GM12892 (cell line): ENCODE measurements at places on chromosomes 11 and 22.

DNA sequence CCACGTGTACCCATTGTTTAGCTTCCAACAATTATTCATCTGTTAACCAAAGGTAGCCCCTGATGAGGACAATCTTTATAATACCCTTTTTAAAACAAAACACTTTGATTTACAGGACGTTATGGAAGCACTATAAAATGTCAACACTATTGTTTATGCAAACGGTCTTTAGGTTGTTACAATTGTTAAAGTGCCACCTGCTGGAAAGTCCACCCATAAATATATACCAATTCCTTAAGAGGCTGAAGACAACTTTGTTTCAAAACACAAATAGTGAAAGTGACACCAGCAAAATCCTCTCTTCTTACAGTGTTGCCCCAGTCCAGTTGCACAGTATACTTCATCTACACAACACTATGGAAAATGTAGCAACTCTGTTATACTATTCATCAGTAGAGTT lies 68.9 kb upstream of the SLN start:
- DNase-seq: no peak

GRCh38 chr11:44229624-44230023 lies 80.3 kb downstream of the ALX4 start:
- DNase-seq: no peak

DNA sequence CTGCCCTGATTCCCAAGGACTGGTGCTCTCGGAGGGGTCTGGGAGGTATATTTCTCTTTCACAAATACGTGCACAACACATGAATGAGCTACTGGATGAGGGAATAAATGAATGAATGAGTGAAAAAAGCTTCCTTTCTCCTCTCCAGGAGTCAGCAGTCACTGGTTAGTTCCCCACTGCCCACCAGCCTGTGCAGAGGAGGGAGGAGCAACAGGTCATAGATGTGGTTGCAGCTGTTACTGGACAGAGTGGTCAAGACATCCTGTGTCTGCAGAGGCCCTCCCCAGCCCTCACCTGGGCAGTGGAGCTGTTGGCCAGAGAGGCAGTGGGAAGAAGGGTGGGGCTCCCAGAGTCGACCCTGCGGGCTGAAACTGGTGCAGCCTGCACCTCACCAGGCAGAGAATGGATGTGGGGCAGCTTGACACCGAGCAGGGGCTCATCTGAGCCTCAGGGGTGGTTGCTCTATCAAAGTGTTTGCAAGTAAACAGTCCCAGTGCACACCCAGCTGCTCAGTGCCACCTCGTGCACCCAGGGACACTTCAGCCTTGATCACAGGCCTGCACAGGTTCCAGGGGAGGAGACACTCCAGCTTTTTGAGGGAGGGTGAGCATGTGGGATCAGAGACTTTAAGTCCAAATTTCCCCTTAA lies 1.4 kb upstream of the VPREB1 start:
- DNase-seq: no peak

GRCh38 chr11:116532066-116532465 lies 240.7 kb downstream of the BUD13 start:
- DNase-seq: no peak

DNA sequence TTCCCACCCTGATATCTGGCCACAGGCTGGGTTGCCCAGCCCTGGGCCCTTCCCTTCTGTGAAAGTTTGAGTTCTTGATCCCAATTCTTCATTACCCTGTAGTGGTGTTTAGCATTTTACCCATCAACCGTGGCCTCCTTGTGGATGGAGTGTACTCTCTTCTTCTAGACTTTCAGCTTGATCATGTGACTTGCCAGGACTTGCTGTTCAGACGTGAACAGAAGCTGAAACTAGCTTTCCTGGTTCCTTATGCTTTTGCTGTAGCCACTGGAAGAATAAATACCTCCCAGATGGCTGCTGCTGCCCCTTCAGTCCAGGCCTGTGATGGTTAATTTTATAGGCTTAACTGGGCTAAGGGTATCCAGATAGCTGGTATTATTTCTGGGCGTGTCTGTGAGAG lies 32.7 kb upstream of the DAGLA start:
- no peak for DNase-seq

GRCh38 chr11:36253238-36253637 lies 36.0 kb downstream of the COMMD9 start:
- DNase-seq: no peak

DNA sequence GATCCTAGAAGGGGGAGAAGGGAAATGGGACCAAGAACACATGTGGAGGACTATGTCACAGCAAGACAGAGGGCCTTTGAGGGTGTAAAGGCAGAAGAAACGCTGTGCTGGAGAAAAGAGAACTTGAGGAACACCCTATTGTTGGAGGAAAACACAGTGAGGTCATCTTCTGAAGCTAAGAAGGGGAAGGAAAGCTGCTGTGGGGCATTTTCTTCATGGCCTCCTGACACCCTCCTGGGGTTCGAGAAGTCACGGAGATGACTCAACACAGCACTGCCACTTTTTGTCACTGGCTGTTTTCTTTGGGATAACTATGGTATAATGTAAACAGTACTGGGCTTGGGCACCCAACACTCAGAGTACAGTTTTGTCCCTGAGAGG lies 492.6 kb upstream of the CADM1 start:
- no peak for DNase-seq

GRCh38 chr11:126336671-126337101 lies 18.8 kb upstream of the ST3GAL4 start:
- DNase-seq: no peak

- DNase-seq: no peak
Observed at GRCh38 chr11:9269492-9270013, 4.4 kb upstream of the DENND5A start.

DNA sequence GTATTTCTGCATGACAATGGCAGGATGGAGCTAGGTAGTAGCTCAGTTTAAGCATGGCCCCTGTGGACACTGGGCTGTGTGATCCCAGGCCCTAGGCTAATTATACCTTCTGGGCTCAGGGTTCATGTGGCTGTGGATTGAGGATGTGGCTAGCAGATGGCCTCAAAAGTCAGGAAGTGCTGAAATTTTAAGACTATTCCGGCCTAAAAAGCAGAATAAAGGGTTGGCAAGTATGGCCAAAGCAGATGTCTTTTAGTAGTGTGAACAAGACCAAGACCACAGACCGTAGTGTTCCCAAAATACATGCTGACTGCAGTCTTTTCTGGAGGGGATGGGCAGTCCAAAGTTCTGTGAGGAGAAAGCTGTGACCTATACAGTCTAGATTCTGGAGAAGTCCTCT lies 115.7 kb upstream of the RAG2 start:
- DNase-seq: no peak

GRCh38 chr11:34270711-34271110 lies 87.1 kb downstream of the ABTB2 start:
- no peak for DNase-seq

DNA sequence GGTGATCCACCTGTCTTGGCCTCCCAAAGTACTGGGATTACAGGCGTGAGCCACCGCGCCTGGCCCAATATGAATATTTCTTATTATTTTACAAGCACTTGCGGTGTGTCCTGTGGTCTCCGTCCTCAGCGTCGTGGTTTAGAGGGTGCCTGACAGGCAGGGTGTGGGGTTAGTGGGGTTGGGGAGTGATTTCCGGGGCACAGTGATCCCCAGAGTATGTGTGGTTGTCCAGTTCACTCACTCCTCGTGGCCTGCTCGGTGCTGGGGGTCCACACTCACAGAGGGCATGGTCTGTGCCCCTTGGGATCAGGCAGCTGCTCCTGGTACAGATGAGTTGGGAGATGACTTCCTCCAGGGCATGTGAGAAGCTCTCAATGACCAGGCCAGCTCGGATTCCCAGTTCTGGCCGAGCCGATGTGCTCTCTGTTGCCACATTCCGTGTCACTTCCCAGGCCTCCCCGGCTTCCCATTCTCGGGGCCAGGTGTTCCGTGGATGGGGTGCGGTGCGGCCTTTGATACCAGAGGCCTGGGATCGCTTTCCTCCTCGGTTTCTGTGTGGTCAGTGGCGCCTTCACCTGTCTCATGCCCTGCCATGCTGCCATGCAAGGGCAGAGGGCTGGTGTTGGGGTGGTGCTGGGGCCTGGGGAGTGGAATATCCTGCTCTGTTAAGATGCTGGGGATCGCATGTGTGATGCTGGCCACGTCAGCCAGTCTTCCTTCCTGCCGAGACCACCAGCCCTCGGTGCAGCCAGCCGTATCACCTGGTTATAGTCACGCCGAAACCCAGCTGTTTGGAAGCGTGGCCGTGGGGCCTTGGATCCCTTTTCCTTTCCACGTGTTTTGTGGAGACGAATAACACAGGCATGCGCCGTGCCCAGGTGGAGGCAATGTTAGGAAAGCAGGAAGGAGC lies 39.6 kb downstream of the PARVB start:
- no peak for DNase-seq

DNA sequence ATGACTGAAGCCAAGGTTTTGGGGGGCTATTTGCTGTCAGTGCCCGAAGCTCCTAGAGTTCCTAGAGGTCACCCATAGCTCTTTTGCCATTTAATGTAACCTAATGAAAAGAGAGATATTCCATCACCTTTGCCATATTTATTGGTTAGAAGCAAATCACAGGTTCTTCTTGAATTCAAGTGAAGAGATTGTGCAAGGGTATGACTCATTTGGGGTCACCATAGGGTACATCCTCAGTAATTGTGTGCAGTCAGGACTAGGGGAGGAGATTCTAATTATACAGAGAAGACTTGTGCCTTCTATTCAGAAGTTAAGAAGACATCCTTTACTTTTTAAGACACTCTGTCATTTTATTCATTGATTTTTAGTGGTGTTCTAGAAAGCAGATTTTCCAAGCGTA lies 6.9 kb upstream of the PRAME start:
- no peak for DNase-seq

GRCh38 chr11:118401880-118402590 lies 629 bp downstream of the ATP5MG start:
- DNase-seq: no peak

- DNase-seq: no peak
Observed at GRCh38 chr11:36469063-36469462, 41.0 kb downstream of the TRAF6 start.

DNA sequence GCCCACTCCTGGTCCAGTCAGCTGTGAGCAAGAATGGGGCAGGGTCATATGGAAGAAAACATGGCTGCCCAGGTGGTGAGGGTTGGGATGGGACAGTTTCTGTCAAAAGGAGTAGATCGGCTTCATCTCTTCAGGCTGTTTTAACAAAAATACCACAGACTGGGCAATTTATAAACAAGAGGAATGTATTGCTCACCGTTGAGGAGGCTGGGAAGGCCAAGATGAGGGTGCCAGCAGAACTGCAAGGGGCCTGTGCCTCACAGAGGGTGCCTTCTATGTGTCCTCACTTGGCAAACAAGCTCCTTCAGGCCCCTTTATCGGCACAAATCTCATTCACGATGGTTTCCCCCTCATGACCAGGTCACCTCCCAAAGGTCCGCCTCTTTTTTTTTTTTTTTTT lies 18.1 kb upstream of the RELT start:
- DNase-seq: no peak

DNA sequence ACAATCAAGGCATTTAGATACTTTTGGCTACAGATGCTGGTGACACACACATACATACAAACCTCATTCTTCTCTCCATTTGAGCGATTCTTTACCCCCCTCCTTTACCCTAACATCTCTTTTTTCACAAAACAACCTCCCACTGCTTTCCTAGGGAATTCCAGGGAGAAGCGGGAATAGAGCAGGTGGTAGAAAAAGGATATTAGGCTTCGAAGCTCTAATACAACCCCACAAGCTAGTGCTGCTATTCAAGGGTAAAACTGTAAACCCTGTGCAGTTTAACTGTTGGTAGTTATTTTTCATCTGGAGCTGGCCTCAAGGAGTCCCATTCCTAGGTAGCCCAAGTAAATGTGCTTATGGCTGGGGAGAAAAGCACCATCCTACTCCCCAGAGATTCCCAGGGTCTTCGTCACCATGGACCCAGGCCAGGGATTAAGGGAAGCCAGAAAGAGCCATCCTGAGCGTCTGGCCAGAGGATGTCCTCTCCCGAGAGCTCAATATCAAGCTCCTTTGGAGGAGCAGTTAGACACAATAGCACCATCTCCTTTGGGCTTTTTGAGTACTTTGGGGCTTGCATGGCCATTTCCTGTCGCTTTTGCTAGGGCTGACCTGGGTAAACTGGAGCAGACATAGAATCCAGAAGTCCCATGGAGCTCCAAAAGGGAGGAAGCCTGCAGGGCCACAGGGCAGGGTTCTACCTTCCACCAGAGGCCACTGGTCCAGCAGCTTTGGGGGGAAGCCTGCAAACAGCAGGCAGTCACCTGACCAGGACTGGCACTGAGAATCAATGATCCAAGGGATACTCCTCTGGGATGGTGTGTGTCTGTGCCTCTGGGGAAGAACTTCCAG lies 3.1 kb downstream of the MAML2 start:
- no peak for DNase-seq

GRCh38 chr11:121592708-121593107 lies 139.9 kb upstream of the SORL1-AS1 start:
- DNase-seq: no peak

- DNase-seq: no peak
Observed at GRCh38 chr11:86760577-86760976, 39.8 kb upstream of the PRSS23 start.

DNA sequence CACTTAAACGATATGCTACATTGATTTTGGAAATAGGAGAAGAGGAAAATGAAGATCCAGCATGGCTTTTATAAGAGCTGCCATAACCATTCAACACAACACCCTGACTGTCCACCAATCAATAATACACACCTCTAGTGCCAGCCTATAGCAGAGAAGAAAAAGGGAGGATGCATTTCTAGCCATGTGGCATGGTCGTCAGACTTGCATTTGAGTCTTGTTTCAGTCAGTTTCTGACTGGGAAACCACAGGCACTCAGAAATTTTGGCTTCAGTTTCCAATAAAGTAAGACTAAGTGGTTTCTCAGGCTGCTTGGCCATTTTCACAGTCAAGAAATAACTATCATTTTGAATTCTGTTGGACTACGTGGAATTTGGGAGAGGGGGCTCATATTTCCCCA lies 523.5 kb upstream of the LRRC4C start:
- no peak for DNase-seq

GRCh38 chr11:45180179-45180847 lies 33.9 kb downstream of the PRDM11 start:
- DNase-seq: no peak

GRCh38 chr11:36118084-36118483 lies 171.1 kb downstream of the COMMD9 start:
- no peak for DNase-seq

DNA sequence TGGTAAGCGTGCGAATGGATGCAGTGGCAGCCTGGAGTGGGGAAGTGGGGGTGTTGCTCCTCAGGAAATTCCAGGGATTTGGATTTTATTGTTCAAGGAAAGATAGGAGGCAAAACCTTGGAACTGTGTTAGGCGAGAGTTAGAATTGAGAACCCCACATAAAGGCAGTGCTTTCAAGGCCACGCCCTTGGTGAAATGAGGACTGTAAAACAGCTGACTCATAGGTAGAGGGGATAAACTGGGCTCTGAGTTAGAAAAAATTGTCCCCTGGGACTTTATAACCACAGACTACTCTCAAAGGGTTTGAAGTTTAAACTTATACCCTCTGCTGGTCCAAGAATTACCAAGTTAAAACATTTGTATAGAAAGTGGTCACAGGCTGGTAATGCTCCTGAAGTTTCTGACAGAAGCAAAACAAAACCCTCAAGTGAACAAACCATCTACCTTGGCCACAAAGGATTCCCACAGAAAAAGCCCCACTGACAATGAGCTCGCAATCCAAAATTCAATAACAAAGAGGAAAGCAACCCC lies 250.3 kb upstream of the TBCEL start:
- DNase-seq: no peak
